Urinary bladder (tissue), 4 donors: ENCODE measurements at places on chromosomes 6 and 20.
A peak's percentile ranks its signal among the peaks of the same experiment; 100 is the strongest.

DNA sequence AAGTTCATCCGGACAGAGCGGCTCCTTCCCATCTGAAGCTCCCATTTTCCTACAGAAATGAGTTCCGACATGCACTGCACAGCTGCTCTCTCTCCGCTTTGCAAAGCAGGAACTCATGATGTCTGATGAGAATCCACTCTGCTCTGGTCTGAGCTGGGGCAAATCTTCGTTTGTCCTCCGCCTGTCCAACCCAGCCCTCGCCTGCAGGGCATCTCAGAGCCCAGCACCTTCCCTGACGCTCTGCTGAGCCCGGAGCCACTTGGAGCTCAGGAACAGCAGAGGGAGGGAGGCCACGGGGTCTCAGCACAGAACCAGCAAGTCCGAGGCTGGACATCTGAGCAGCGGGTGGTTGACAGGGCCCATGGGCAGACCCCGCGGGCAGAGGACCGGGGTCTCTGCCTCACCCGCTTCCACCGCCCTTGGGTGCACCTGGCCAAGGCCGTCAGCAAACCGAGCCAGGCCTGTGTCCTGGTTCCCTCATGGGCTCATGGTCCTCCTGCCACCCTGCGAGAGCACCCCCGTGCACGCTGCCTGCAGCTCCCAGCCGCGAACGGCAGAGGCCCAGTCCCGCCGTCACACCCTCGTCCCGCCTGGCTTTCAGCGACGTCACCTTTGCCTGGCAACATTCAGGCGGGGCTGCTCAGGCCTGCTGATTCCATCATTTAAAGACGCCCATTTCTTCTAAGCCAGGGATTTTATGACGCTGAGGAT is 78.5 kb upstream of the BHLHE23 start:
- no peak for DNase-seq

DNA sequence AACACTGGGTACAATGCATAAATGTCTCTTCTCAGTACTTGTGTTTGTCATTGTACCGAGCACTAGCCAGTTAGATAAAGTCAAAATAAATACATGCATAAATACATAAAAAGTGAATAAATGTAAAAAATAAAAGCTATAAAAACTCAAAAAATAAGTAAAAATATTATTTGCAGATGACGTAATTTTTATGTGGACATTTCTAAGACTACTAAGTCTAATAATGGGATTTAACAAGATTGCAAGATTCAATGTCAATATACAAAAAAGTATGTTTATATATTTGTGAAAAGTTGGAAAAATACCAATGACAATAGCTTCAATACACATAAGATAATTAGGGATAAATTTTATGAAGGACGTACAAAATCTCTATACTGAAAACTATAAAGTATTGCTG is 639.6 kb downstream of the CBLN4 start:
- no peak for DNase-seq

DNA sequence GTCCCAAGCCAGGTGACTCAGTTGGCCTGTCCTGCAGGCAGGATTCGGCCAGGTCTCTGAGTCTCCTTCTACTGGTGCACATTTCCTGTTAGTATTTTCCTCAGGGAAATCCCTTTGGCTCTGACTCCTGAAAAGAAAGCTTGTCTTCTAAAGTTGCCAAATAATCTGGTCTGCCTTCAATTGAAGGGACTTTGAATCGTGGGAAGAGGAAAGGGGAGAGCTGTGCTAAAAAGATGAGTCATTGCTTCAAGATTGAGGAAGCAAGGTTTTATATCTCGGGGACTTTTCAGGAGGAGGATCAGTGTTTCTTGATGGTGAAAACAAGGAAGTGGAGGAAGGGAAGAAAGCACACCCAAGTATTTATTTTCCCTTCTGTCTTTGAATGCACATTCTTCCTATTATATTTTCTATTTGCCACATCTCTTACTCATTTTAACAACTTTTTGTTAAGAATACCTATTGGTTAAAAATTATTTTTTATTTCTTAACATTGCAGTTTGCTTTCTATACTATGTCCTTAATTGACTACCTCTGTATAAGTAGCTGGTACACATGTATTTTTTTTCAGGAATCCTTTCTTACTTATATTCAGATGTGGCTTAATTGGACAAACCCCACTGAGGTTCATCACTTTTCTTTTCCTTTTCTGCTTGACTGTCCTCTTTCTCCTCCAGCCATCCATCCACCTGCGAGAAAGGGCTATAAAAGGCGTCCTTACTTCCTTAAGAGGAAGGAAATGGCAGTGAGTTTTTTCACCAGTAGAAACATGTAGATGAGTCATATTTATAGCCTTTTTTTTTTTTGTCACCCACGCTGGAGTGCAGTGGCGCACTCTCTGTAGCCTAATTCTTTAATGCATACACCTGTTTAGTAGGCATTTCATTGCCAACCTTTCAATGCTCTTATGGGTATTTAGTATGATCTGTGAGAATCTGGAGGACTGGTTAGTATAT is 15.0 kb upstream of the IFNGR1 start:
- no peak for DNase-seq

DNA sequence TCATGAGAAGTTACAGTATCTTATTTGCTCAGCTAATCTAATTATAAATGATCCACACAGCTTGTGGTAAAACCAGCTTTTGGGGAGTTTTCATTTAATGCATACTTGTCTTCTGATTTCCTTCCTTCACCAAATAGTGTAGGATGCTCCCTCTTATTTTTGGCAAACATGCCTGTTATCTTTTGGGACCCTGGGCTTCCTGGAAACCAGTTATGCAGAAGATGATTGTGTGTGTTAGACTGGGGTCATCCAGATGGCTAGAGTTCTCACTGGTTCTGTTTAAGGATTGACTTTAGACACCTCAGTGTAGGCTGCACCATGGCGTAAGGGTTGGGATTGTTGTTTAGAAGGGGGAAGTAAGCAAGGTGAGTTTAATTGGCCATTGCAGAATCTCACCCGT is 61.3 kb downstream of the PTPN1 start:
- no peak for DNase-seq

DNA sequence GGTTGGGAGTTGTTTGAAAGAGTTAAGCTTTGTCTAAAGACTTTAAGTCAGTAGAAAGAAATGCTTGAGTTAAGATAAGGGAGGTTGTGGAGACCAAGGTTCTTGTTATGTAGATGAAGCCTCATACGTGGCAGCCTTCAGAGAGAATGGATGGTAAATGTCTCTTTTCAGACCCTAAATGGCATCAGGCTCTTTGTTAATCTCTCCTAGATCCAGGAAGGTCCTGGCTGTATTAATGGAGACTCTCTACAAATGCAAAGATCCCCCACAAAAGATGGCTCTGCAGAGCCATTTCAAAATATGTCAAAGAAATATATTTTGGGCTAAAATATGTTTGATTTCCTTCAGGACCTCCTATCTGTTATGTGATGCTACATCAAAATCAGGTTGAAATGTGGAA is 161.6 kb downstream of the ADAT2 start:
- DNase-seq, result no peak

GRCh38 chr6:10418361-10418861 is 3.5 kb upstream of the TFAP2A start:
- DNase-seq, result no peak

- no peak for DNase-seq
These were observed 22.3 kb downstream of the MDN1 start for GRCh38 chr6:89797317-89797716.

DNA sequence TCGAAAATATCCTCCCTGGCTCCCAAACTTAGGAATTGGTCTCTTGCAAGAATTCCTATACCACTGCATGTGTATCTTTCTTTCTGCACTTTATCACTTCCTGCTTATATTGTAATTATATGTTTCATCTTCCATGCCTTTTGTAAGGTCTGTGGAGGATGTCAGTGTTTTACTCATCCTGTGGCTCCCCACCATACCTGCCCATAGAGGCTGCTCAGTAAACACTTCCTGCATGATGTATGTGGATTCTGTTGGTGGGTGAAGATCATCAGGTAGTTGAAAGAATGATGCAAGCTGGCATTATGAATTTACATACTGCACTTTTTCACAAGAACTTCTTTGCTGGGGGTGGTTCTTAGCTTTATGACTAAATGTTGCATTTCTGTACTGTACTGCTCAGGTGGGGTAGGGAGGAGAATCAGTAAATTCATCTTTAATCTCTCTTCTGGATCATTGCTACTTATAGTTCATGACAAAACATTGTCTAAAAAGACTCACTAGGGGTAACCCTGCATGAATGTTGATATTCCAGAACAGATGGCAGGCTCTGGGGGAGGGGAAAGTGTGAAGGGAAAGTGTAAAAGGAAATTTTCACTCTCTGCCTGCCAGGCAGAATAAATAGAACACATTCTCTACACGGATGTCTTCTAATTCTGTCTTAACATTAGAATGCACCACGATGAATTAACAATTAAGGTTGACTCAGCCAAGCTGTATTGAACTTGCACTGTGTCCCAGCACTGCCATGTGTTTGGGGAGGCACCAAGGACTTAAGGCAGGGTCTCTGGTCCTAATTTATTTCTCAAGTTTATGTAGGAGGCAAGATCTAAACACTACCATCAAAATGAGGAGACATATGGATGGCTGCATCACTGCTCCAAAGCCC is 36.0 kb upstream of the KLHL31 start:
- DNase-seq, result no peak

- DNase-seq, result no peak
These were observed 11.8 kb downstream of the DUSP22 start for GRCh38 chr6:303948-304558.

DNA sequence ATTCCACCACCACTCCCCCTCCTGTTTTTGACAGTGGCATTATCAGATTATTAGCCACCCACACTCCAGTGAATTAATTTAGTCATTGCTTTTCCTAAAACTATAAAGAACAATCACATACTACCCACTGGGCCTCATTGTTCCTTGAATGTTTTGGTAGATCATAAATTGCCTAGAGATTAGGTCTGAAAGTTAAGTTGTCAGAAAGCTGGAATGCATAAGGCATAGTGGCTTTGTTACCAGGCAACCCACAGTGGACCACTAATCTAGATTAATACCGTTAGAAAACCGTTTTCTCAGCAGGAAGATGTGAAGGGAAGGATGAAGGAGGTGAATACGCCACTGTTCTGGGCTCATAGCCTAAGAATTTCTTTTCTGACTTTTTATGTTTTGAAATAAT is 75.6 kb downstream of the SAMD3 start:
- no peak for DNase-seq

- DNase-seq, result no peak
These were observed 78.6 kb downstream of the HIVEP1 start for GRCh38 chr6:12090714-12091113.

- DNase-seq, result peak; percentile 26
These were observed 898.8 kb downstream of the KIF16B start for GRCh38 chr20:15674253-15675060.

DNA sequence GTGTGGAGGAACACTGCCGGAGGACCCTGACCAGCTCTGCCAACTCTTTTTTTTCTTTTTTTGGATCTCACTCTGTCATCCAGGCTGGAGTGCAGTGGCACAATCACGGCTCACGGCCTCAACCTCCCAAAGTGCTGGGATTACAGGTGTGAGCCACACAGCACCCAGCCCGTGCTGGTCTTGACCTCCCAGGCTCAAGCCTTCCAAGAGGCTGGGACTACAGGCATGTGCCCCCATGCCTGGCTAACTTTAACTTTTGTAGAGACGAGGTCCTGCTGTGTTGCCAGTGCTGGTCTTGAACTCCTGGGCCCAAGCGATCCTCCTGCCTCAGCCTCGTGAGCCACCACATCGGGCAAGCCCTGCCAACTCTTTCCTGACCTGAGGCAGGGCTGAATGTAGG is 11.2 kb downstream of the GCNT2 start:
- DNase-seq, result no peak

DNA sequence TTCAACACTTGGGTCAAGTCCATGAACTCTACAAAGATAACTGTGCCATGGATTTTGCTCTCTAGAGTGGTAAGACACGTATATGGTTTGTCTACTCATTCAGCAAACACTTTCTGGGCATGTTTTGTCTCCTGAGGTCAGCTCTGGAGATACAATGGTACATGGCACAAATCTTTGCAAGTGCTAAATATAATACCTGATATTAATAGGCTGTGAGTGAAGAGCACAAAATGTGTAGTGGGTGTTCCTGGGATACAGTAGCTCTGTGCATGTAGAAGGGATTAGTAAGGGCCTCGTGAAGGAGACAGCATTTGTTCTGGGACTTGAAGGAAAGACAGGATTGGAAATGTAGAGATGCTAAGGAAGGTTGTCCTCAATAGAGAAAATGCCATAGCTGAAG is 360.9 kb downstream of the BCKDHB start:
- no peak for DNase-seq

GRCh38 chr6:144134176-144134575 is 16.1 kb upstream of the STX11 start:
- no peak for DNase-seq

DNA sequence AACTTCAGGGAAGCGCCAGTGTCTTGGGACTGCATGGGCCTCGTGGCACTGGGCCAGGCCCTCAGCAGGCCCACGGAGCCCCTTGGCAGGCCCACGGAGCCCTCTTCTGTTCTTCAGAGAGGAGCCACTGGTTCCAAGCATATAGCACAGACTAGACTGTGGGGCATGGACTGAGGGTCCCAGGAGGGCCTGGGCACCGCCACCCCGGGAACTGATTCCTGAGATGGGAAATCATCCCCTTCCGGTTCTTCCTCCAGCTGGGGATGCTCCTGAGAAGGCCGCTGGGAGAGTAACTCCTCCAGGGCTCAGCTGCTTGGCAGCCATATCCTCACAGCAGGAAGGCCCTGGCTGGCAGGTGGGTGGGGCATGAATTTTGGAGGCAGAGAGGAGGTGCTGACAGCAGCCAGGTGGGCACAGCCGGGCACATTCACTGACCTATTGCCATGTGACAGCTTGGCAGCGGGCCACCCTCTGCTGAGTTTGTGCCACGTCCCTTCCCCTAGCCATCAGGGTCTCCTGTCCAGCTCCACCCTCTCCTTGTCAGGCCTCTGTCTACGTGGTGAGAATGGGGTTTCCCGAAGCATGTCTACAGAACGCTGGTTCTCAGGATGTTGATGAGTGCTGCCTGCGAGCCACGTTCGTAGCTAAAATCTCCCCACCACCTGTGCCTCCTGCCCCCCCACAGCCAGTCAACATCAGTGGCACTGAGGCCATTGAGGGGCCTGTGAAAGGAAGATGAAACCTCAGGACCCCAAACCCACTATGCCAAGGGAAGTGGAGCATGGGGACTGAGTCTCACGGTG is 152.1 kb downstream of the TAF4 start:
- DNase-seq, result no peak

DNA sequence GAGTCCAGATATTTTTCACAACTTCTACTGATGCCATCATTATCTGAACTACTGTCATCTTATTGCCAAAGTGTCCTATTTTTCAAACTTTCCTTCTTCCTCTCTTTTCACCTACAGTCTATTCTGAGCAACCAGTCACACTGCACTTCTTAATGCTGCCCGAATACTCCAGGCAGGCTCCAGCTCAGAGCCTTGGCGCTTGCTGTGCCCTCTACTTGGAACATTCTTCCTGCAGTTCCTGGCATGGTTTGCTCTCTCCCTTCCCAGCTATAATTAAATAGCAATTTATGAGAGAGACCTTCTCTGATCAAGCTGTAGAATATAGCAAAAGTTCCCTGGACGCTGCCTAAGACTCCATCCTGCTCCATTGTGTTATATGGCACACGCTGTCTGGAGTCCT is 831.6 kb downstream of the QKI start:
- DNase-seq, result no peak

- DNase-seq, result no peak
These were observed 168.0 kb upstream of the NOX3 start for GRCh38 chr6:155623450-155624178.
